ENCODE measurements at places on chromosomes 5 and 9.

DNA sequence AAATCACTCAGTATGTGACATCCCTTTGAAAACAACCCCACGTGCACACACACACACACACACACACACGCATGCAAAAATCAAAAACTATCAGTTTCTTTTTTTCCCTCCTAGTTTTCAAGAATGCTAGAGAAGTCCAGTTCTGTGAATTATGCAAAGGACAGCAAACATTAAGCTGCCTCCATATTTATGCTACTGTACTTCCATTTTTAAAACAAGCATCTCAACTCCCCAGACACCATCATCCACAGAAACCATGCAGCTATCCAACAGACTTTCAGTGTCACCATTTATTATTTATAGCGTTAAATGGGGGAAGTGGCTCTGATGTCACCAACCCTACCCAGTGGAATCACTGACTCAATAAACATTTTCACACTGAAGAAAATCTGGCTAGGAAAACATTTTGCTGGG, 1.6 kb downstream of the FBXW11 start:
- no peak for DNase-seq

DNA sequence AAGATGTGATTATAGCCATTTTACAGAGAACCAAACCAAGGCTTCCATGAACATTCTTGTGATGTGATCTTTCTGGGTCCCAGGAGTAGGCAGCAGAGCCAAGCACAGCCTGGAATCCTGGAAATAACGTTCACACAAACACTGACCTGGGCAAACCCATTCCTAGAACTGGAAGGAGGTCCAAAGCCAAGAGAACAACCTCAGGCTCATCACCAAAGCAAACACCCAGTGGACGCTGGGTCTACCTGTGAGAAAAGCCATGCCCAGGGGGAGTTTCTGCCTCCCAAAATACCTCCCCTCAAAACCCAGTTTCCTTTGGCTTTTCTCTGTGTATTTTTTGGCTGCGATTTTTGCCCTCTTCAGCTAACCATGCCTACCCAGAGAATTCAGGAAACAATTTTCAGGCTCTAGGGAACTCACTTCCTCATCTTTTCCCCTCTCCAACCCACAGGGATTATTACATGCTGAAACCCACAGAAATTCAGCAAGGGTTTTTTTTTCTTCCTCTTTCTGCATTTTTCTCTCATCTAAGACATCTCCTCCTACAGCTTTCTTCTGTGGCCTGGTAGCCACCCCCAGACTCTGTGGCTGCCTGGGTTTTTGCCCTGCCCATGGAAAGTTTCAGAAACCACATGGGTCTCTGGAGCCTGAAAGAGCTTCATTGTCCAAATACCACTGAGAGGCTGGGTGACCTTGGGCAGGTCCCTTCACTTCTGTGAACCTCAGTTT, 75.0 kb downstream of the TNC start:
- no peak for DNase-seq

DNA sequence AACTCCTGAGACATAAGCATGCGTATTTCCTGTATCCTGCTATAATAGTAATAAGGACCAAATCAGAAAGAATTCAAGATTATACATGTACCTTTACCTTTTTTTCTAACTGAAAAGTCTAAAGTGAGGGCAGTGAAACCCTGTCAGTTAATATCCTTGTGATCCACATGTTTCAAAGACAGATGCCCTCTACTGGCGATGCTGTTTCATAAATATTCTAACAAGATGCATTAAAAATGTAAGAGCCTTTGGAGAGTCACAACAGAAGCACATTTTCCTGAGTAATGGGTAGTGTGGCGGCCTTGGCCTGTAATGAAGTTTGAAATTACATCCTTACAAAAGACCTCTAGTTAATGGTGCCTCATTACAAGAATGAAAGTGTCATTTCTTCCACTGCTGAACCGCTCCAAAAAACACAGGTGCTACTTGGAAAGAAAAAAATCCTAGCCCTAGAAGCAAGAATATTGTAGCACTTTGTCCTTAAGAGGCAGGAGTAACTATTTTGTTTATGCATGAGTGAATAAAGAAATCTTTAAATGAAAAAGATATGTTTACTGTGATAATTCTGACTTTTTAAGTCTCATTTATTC, 232.6 kb downstream of the EPB41L4A start:
- no peak for DNase-seq

- DNase-seq, result no peak
Measured at GRCh38 chr9:131693651-131694597, 46.0 kb downstream of the RAPGEF1 start.

DNA sequence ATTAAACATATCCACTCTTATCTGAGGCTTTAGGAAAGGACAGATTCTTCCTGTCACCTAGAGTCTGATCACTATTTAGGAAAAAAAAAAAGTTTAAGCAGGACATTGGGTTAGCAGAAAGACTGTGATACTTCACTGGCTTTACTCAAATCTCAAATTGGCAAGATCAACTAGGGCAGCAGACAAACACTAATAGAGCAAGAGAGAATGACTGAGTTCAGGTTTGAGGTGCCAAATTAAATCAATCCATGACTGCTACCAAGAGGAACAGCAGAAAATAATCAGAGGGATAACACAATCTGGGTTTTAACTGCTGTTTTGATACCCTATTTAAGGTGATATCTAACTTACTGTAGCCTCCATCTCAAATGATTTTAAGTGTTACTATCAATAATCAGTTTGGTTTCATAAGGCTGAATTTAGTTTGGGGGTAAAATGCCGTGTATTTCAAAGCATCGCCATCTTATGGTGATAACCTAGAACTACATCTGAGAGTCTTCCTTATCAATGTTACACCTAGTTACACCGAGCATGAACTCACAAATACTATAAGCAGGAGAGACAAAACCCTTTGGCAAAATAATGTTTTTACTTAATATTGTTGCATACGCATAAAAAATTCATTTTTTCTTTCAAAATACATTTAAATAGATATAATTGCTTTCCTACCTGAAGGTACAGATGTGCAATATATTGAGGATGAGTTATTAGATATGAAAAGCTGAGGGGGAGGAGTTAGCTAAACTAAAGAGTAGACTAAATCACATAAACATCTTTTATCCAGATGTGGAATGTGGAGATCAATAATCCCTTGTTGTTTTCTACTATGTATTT, 286.4 kb upstream of the CDH12 start:
- DNase-seq, result no peak

GRCh38 chr5:131541762-131542161, 93.3 kb downstream of the RAPGEF6 start:
- DNase-seq, result no peak

GRCh38 chr5:138466125-138466899, 1.0 kb downstream of the EGR1 start:
- DNase-seq, result no peak

DNA sequence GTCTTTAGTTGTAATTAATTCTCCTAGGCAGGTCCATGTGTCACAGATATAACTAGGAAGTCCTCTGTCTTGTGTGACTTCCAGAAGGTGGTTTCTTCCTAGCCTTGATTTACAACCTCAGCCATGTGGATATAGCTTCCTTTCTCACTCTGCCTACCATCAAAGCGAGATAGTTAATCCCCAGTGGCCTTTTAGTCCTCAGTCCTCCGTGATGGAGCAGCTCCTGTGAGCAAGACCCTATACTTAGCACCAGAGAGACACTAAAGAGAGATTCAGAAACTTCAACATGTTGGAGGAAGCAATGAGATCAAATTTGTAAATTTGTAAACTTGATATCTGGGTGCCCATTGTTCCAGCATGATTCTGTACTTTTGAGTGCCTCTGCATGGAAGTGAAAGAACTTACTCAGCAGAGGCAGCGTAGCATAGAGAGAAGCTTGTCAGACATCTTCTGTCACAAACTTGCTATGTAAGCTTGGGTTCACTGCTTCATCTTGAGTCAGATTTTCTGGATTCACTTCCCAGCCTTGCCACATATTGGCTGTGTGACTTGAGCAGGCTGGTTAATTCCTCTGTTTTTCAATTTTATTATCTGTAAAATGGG, 170.2 kb upstream of the NR3C1 start:
- no peak for DNase-seq

GRCh38 chr5:74206579-74207550, 433.7 kb downstream of the ENC1 start:
- DNase-seq, result peak; percentile 72

GRCh38 chr5:74633695-74634094, 6.8 kb downstream of the ENC1 start:
- no peak for DNase-seq

DNA sequence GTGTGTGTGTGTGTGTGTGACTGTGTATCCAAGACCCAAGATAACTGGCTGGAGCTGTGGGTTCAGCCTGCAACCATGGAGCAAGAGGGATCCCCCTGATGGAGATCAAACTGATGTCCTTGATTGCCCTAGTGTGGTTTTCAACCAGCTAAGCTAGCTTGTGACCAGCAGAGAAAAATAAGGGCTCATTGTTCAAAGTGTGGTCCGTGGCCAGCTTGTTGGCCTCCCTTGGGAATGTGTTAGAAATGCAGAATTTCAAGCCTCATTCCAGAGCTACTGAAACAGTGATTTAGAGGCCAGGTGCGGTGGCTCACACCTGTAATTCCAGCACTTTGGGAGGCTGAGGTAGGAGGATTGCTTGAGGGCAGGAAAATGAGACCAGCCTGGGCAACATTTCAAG, 79.9 kb downstream of the ACER2 start:
- no peak for DNase-seq

DNA sequence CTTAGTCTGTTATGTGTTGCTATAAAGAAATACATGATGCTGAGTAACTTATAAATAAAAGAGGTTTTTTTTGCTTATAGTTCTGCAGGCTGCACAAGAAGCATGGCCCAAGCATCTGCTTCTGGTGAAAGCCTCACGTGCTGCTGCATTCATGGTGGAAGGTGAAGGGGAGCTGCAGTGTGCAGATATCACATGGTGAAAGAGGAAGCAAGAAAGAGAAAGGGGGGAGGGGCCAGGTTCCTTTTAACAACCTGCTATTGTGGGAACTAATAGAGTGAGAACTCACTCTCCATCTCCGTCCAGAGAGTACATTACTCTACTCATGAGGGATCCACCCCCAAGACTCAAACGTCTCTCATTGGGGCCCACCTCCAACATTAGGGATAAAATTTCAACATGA, 12.5 kb upstream of the PARP8 start:
- DNase-seq, result no peak

- DNase-seq, result no peak
Measured at GRCh38 chr9:92977279-92977678, 30.0 kb downstream of the FGD3 start.

GRCh38 chr5:142783601-142784341, 13.6 kb downstream of the ARHGAP26 start:
- peak; percentile 75 for DNase-seq

DNA sequence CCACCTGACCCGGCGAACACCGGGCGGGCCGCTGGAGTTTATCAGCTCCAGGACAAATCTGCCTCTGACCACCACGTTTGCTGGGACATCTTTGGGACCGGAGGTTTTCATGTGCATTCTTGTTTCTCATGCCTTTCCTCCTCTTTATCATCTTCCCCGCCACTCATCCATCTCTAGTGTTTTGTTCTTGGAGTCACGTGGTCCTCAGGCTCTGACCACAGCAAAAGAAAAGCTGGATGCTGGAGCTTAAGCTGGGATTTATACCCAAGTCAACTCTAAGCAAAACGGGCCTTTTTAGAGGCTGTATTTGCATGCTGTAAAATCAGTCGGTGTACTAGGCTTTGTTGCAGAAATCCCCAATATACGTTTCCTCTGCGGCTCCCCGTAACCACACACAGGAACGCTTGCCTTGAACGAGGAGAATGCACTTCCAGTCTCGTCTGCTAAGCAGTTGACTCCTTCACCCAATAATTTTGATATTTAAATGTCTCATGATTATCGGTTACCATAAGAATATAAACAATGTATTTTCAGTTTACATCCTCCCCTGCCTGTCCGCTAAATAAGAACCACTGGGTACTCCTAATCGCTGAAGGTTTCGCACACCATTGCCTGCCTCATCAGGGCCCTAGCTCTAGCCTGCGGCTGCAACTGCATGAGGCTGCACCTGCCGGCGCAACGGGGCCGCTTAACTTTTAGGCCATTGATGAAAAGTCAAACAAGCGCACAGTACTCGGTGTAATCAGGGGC, 560 bp upstream of the NDUFS6 start:
- DNase-seq, result no peak

DNA sequence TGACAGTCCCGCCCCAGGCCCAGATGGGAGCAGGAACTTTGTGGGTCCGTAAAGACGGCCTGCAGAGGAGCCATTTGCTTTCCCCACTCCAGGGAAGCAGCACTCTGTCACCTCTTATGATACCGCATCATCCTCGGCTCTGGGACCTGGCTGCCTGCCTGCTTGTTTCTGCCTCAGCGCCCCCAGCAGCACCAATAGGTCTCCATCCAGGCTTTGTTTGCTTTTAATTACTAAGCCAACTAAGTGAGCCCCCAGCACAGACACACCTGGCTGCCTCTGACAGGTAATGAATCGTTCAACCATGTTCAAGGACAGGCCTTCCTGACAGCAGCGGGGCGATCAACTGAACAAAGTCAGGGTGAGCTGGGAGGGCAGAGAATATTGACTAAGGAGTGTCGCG, 141.4 kb downstream of the C5orf15 start:
- DNase-seq, result no peak

DNA sequence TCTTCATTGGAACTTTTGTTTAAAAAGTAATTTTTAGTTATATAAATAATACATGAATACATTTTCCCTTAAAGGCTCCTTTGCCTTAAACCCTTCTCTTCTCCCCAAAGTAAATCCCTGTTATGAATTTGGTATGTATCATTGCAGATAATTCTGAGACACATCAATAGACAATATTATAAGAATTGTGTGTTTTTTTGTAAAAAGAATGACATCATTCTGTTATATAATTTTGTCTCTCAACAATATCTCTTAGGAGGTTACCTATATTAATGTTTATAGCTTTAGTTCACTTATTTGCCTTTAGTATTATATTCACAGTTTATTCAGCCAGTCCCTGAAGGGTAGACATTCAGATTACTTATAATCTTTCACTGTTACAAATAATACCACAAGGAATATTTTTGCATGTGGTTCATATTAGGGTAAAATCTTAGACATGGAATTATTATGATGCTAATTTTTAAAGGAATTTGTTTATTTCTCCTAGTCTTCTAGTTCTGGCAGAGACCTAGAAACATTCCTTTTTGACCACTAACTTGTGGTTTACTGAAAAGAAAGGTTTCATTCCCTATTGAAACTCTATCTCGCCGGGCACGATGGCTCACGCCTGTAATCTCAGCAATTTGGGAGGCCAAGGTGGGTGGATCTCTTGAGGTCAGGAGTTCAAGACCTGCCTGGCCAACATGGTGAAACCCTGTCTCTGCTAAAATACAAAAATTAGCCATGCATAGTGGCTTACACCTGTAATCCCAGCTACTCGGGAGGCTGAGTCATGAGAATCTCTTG, 105.6 kb downstream of the KCTD16 start:
- no peak for DNase-seq

GRCh38 chr5:180553530-180553929, 37.8 kb downstream of the SCGB3A1 start:
- DNase-seq, result no peak

GRCh38 chr5:82057051-82057450, 85.2 kb downstream of the ATG10 start:
- DNase-seq, result no peak

DNA sequence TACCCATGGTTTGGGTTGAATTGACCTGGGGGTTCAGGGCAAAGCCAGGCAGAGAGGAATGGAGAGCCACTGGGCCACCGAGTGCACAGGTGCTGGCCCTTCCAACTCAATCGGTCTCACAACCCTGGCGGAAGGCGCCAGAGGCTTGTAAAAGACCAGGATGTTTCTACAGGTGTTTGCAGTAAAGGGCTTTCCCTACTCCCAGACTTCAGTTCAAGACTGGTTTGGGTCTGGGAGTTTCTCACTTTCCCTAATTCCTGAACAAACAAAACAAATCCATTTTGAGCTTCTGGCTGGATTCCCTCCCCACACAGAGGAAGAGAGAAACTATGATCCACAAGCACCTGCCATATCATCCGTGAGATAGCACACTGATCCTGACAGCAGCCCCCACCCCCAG, 125.2 kb upstream of the KLF4 start:
- DNase-seq, result no peak

All from sigmoid colon (tissue), 7 donors.